ENCODE measurements at places on chromosomes 12 and 14.

GRCh38 chr14:22386924-22387775, 201.9 kb downstream of the DAD1 start:
- DNase-seq, result peak; percentile 67

DNA sequence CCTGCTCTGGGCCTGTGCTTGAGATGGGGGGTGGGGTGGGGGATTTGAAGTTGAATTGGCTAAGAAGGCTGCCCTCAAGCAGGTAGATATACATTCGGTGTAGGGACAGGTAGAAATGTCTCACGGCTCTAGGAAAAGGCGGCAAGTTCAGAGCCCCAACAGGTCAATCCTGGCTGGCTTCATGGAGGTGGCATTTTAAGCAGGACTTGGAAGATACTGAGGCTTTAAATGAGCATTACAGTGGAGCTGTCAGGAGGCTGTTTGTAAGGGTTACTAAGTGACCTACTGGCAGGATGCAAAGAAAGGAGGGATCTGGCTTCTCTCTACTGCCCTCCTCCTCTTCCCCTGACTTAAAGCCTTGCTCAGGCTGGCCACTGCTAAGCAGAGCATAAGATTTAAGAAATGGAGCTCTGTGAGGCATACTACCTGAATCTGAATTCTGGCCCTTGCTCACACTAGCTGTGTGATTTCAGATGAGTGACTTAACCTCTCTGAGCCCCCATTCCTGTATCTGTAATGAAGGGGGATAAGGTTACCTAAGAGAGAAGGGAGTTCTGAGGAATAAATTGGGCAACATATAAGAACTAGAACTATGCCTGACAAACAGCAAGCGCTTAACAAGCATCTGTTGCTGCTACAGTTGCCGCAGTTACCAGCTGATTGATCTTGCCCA, 61.6 kb downstream of the SLC24A4 start:
- no peak for DNase-seq

DNA sequence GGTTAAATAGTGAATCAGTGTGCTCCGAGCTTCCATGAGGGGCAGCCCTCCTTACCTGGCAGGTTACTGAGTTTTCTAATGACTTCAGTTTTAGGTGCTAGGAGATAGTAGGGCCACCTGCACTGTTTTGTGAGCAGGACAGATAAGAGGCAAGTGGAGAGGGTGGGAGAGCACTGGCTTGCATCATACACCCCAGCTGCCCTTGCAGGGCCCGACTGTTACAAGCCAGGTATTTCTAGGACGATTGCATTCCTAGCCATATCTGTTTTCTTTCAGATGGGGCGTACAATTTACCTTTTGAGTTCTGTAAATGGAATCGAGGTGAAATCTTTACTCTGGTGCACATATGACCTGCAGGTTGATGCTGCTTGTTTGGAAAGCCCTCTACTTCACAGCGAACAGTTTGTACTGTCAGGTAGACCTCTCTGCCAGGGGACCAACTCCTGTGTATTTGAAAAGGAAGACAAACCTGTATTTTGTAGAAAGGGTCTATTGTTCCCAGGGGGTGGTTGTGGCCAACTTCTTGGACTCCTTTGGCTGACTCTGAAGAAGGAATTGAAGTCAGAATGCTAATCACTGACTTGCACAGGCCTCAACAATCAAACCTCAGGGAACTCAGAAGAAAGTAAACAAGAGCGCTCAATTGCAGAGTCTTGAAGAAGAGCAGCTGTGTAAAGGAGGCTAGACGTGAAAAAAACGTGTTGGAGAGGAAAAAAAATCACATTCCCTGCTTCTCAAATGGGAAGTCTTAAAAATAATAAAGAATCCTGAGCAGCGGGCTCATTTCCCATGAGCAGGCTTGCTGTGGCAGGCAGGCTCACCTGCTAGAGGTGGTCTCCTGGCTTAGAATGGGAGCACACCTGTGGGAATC, 57.3 kb downstream of the ETV6 start:
- DNase-seq, result peak; percentile 9

GRCh38 chr12:84763107-84763506, 149.5 kb downstream of the SLC6A15 start:
- DNase-seq, result no peak

- DNase-seq, result no peak
Observed at GRCh38 chr14:39033371-39033770, 69.7 kb downstream of the SEC23A start.

GRCh38 chr14:49615776-49616175, 4.7 kb downstream of the RPL36AL start:
- no peak for DNase-seq

- no peak for DNase-seq
Observed at GRCh38 chr14:69506241-69506595, 21.7 kb downstream of the PLEKHD1 start.

DNA sequence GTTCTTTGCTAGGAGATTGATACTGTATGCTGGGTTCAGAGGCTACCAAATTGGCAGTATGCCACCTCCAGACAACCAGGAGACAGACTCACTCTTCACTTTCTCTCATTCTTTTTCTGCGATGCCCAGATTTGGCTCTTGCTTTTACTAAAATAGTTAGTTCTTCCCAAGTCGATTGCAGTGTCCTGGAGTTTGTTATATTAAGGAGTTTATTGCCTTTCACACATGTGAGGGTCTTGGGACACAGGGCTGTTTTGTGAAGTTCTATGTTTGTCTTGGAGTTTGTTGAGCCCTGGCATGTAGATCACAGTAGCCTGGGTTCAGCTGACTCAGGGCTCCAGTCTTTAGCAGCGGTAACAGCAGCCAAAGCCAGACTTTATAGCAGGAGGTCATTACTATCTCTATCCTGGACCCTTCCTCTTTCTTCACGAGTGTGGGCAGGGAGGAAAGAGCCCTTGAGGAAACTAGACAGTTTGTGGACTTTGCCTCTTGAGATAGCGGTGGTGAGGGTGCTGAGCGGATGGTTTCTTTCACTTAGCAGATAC, 1.6 kb downstream of the MLEC start:
- DNase-seq, result peak; percentile 74

DNA sequence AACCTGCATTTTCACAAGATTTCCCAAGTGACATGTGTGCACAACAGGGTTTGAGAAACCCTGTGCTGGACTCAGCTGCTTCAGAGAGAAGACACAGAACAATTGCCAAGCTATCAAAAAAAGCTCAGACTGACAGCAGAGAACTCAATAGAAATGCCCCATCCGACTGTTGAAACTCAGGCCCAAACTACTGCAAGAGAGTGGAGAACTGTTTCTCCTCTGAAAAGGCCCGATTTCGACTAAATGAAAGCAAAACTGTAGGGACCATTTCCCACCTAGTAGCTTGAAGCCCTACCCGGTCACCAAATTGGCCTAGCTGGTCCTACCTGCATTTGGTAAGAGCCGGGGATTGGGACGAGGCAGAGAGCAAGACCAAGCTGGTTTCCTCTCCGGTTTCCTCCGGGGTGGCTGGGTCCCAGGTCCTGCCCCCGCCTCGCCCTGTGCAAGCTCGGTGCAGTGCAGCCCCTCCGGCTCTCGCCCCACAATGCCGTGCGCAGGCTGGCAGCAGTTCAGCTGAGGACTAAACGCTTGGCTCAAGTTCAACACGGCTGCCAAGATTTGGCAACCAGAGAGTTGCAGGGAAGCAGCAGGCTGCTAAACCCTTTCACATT, 1180.6 kb downstream of the VRK1 start:
- DNase-seq, result peak; percentile 1
